ENCODE measurements at places on chromosomes 1 and 21.

DNA sequence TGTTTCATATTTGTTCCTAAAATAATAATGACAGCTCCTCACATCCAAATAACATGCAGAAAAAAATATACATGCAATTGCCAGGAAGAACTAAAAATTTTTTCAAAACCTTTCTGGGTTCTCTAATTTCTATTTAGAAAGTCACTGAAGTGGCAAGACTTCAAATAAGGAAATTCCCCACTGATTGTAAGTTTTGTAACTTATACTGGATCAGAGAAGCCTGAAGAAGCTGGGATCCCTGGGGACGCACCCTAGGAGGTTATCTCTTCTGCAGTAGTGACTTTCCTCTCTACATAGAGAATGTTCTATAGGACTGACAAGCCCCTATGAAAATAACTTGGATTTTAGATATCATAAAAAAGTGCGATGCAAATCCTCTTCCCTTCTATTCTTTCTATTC lies 182.6 kb downstream of the MRPL39 start:
- no peak for DNase-seq

- no peak for DNase-seq
Observed at GRCh38 chr1:32250893-32251716, at the start of gene LCK. Gene LCK, plus strand, starts transcription at chr1:32251265. Its CDS starts 23,065 bp downstream, at chr1:32274330.

DNA sequence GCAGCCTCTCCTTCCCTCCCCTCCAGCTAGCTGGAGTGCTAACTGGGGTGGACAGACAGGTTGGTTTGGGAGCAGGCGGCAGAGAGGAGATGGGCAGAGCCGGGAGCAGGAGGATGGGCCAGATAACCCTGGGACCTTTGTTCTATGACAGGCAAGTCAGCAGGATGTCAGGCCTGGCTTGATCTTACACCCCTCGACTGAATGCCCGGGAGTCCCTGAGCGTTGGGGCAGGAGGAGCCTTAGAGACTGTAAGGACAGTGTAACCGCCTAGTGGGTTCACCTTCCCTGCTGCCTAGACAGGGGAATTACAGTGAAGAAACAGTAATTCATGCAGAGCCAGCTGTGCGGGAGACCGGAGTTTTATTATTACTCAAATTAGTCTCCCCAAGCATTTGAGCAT lies 60.2 kb downstream of the MDM4 start:
- no peak for DNase-seq

DNA sequence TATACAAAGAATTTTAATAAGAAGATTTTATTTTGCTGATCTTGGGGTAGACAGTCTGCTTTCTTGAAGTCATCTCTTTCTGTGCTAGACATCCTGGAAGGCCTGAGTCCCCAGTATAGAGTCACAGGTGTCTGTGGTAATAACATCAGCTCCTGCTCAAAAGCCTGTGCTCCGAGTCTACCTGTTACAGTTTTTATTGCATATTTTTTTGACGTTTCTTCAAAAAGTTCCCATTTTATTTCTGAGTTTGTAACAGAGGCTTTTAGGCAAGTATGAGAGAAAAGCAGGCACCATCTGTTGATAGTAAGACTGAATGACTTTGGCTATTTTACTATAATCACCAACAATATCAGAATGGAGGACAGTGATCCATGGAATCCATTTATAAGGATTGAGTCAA lies 58.0 kb upstream of the WDR26 start:
- DNase-seq: no peak

GRCh38 chr1:242240077-242240476 lies 241.2 kb upstream of the MAP1LC3C start:
- DNase-seq: no peak

GRCh38 chr1:25123551-25123950 lies 108.8 kb downstream of the SYF2 start:
- DNase-seq: no peak

DNA sequence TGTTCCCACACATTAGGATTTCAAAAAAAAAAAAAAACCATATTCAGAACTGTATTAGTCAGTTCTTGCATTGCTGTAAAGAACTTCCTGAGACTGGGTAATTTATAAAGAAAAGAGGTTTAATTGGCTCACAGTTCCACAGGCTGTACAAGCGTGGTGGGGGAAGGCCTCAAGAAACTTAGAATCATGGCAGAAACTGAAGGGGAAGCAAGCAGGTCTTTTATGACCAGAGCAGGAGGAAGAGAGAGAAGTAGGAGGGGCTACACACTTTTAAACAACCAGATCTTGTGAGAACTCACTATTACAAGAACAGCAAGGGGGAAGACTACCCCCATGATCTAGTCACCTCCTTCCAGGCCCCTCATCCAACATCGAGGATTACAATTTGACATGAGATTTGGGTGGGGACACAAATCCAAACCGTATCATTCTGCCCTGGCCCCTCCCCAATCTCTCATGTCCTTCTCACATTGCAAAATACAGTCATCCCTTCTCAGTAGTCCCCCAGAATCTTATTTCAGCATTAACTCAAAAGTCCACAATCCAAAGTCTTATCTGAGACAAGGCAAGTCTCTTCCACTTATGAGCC lies 51.8 kb downstream of the POU2F1 start:
- DNase-seq: no peak

DNA sequence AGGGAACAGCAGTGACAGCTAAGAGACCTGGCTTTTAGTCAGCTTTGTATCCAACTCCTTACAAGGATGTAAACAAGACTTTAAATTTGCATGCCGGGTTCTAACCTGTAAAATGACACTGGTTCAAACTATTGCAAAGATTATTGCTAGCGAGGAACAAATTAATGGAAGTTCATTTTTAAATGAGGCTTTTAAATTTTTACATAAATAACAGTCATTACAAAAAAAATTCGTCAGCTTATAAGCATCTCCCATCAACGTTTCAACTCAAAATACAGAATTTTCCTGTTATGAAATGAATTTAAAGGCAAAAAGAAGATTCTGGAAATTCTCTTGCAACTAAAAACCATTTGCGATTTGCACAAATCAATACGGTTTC lies 668 bp downstream of the KIF14 start:
- DNase-seq: no peak

DNA sequence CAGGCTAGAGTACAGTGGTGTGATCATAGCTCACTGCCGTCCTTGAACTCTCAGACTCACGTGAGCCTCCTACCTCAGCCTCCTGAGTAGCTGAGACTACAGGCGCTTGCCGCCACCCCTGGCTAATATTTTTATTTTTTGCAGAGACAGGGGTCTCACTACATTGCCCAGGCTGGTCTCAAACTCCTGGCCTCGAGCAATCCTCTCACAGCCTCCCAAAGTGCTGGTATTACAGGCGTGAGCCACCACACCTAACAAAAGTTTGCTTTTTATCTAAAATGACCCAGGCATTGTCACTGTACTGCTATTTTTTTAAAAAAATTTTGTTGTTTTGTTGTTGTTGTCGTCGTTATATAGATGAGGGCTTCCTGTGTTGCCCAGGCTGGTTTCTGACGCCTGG lies 46.4 kb downstream of the CAPN2 start:
- DNase-seq: no peak

Data from DMS53 (cell line).